ENCODE measurements at places on chromosomes 2 and 18. TPM values are rescaled to one million over a fixed set of nuclear protein-coding genes. Genes with fewer than 3 reads are reported as not detected.

Gene TFCP2L1
- 0.30 TPM for total RNA-seq

Gene ARL5A
- 21.1 TPM for total RNA-seq

Gene SYT4
- total RNA-seq: not detected

Gene SCTR
- total RNA-seq: 0.10 TPM

Gene XDH
- total RNA-seq: 63.7 TPM

Gene TEX261
- 36.4 TPM for total RNA-seq

Gene CRYGD
- not detected for total RNA-seq

Gene IL1B
- total RNA-seq: not detected

Gene SERPINE2
- total RNA-seq: 1.6 TPM

Gene ACVR1
- total RNA-seq: 14.9 TPM

Gene FAM124B
- 2.1 TPM for total RNA-seq

Gene CCDC148
- total RNA-seq: 0.18 TPM

DNA sequence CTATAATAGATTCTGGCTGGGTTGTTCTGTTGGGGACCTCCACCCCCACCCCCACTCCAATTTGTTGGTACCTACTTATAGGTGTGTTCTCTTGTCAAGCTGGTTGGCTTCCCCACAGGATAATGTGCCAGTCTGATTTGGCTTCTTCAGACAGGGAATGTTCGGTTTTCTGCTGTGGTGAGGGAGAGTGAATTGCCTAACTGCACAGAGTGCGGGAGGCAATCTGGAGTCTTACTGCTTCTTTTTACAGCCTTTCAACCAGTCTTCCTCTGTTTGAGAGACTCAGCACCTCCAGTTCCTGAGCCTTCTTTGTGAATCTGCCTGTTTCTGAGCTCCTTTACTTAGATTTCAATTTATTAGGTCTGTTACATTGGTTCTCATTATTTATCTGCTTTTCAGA lies 27.4 kb upstream of the SNORC start:
- no peak for DNase-seq

GRCh38 chr18:50709193-50709592 lies 110.6 kb downstream of the MRO start:
- DNase-seq: no peak

GRCh38 chr2:88201811-88202169 lies 31.6 kb downstream of the THNSL2 start:
- no peak for DNase-seq

DNA sequence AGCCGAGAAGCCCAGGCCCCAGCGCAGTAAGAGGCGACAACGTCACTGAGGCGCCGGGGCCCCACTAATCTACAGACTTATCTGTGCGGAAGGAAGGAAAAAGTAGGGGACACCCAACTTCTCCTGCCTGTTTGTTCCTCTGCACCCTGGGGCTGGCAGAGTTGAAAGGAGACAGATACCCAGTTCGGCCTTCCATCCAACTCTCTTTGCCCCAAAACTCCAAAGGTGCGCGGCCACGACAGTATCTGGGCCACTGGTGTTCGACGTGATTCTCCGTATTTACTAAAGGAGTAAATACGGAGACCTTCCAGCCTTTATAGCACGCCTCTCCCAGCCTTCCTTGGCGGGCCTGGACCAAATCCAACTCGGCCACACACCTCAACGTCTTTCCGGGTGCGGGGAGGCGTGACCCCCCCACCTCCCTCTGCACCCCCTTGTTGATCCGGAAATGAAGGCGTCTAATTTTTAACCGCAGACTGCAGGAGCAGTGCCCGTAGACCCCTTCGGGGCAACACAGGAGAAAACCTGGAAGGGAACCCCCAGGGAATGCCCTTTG lies 1.6 kb downstream of the SMAD7 start:
- peak; percentile 61 for DNase-seq

DNA sequence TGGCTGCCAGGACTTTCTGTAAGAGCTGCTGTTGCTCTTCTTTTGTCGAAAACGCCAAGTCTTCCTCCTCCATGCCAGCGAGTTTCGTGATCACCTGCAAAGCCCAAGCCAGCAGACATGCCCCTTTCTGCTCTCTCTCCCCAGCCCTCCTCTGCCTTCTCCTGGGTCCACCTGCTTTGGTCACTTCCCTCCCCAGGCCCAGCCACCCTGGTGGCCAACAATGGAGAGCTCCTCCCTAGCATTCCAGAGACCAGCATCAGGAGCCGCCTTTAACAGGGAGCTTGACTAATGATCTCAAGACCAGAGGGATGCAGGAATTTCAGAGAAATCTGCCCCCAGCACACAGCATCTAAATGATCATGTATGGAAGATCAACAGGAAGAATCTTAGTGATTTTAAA lies 34.6 kb downstream of the ERCC3 start:
- no peak for DNase-seq

- no peak for DNase-seq
Measured at GRCh38 chr2:23544589-23545295, 159.8 kb downstream of the KLHL29 start.

DNA sequence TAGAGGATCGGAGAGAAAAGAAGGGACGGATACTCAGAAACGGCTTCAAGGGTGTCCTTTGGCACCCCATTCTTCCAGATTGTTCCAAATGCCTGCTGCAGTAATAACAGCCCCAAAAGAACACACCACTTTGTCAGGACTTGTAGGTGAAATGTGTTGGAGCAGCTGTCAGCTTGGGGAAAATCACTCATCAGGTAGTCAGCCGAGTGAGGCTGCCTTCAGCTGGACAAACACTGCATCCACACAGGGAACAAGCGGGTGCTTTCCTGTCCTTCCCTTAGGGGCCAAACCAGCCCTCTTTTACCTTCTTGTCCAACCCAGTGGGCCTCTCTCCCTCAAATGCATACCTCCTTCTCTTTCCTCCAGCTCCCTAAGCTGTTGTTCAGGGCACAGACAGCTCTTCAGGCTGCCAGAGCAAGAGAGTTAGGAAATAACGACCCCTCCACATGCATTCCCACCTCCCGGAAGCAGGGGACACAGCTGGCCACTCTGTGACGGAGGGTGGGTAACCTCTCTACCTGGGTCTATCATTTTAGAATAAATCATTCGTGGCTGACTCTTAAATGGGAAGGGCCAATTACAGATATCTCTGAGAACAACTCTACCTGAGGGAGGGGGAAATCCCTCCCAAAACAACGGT lies 48.1 kb downstream of the BCL11A start:
- DNase-seq: no peak

- no peak for DNase-seq
Measured at GRCh38 chr2:240374085-240374907, 61.2 kb upstream of the GPC1 start.

DNA sequence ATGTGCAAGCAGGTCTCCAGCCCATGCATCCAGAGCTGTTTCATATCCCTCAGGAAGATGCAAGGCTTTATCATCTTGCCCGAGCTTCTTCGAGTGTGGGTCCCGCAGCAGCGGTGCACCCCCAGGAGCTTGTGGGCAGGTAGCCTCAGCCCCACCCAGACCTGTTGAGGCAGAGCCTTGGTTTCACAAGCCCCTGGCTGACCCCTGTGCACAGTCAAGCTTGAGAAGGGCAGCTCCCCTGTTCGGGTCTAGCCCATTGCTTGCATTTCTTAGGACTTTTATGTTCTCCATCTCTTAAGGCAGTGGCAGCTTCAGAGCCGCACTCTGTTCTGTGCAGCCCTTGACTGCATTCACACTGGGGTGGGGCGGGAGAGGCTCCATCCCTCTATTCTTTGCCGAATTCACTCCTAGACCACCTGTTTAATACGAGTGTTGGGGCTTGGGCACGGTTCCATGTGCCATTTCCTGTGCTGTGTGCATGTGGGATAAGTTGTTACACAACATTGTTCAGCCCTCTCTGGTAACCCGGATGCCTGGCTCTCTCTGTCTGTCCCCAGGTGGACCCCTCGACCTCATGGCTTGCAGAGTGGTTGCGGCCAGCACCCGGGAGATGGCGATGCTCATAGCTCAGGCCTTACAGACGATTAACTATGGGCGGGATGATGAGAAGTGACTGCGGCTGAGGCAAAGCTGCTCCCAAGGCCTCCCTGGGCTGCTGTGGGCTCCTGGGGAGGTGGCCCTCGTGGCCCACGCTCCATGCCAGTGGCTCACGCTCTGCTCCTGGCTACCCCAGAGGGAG lies 48.7 kb downstream of the IMPA2 start:
- no peak for DNase-seq

GRCh38 chr18:46055838-46056230 lies 16.2 kb downstream of the PSTPIP2 start:
- DNase-seq: no peak

DNA sequence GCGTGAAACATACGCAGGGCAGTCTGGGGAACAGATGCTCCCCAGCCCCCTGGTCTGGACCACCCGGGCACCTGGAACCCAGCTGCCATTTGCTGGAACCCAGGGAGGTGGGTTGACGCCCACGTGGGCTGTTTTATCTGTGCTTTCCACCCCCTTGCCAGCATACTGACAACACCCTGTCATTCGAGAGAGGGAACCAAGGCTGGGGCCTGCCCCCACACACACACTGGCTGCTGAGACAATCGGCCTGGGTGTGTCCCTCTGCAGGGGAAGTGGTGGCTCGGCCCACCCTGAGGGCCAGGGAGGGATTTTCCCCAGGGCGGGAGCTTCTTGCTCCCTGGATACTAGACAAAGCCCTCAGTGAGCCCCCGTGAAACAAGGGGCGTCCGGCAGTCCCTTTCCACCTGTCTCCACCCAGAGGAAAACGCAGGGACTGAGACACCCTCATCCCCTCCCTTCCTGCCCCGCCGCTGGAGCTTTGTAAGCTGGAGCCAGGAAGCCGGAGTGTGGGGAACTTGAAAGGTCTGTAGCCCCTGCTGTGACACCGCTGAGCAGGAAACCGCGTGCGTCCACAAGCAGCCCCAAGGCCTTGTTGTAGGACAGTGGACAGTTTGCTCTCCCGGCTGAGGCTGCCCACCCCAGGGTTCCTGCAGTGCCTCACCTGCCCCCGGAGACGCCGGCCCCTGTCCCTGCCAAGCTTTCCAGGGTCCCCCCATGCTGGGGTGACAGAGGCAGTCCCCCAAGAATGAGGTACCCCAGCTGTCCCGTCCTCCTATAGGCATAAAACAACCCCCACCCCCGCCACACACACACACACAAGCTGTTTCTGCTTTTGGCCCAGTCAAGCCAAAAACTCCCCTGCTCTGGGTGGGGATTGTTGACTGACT lies 14.1 kb upstream of the KLF11 start:
- no peak for DNase-seq

DNA sequence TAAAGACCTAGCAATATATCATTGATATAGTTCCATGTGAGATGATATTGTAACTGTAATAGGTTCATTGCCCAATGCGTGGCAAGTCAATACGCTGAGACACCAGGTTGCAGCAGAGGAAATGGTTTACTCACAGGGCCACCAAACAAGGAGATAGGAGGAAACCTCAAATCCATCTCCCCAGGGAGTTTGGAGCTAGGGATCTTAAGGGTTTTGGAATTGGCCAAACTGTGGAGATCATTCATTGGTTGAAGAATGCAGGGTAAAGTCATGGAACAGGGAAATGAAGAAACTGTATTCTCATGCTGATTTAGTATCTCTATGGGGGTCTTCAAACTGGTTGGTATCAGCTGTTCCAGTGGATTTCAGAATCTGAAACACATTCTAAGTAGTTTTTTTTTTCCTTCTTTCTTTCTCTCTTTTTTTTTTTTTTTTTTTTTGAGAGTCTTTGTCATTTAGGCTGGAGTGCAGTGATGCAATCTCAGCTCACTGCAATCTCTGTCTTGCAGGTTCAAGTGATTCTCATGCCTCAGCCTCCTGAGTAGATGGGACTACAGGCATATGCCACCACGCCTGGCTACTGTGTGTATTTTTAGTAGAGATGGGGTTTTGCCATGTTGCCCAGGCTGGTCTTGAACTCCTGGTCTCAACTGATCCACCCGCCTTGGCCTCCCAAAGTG lies 30.7 kb upstream of the PPM1B start:
- DNase-seq: no peak

GRCh38 chr2:174673876-174674275 lies 76.3 kb upstream of the WIPF1 start:
- no peak for DNase-seq

DNA sequence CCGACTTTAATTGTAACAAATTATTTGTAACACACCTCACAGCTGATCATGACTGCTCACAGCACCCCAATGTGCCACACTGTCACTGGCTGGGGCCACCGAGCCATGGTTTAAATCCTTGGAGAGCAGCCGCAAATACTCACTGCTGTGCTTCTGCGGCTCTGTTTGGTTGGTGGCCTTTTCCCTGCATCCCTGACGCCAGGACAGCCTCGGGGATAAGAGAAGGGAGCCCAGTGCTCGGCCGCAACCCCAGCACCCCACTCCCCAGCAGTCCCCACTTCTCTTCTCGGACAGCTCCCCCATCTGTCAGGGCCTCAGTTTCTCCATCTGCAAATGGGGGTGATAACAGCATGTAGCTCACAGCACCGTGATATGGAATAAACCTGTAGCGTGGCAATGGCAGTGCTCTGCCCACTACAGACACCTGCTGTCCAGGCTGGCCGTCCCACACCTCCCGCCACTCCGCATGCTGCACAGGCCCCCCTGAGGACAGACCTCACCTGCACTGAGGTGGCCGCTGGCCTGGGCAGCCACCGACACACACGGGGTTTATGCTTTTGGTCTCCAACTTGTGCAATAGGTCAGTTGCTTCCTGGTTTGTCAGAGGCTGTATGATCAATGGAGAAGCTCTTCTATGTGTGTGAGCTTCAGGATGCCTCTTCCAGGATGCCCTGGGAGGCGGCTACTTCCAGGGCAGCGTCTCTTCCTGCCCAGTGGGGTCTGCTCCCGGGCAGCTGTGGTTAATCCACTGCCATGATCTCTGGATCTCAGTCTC lies 87.1 kb downstream of the NDUFA10 start:
- DNase-seq: peak; percentile 37

DNA sequence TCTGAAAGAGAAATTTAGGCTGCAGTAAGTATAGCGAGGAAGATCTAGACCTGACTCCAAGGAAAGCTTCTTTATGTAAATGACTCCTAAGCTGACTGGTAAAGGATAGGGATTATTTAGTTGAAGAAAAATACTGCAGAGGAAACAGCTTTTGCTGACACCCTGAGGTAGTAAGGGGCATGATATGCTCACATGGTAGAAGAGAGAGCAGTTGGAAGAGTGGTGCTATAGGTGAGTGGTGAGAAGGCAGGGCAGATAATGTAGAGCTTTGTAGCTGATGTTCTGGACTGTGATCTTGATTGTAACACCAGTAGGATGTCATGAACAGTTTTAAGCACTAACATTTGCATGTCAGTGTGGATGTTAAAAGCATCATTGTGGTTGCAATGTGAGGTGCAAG lies 639.1 kb upstream of the SLC39A10 start:
- no peak for DNase-seq

GRCh38 chr2:71782323-71782722 lies 329.0 kb downstream of the DYSF start:
- DNase-seq: no peak

GRCh38 chr2:104521247-104521646 lies 332.7 kb upstream of the POU3F3 start:
- DNase-seq: no peak
